ENCODE measurements at places on chromosomes 6 and 20.
A peak's percentile ranks its signal among the peaks of the same experiment; 100 is the strongest.

DNA sequence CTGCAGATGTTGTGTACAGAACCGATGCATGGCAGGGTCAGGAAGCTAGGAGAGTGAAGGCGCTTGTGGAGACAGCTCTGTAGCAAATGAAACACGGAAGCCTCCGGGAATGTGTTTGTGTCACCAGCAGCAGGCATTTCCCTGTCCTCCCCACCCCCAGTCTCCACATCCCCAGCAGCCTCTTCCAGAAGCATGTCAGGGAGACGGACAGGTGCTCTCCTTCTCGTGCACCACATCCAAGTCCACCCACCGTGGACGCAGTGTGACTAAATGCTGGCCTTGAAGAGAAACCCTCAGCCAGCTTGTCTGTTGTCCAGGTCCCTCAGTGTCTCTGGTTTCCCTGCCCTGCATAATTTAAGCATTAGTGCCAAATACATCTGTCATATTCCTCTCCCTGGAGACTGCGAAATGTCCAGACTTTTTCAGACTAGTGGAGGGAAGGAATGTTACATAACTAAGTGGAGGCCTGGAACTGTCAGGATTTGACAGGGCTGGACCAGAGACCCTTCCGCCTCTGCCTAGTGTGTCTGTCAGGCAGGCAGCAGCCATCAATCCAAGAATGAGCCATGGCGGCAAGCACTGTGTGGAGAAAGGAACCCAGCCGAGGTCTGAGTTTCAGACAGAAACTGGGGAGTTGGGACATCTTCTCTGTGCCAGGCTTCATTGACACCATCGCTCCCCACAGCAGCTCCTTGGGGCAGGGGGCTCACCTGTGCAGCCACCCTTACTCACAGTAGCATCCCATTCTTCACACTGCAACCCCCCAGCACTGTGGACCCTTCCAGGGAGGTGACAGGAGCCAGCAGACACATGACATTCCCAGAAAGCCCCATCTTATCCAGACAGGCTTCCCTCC lies 26.6 kb upstream of the PI16 start:
- no peak for DNase-seq

DNA sequence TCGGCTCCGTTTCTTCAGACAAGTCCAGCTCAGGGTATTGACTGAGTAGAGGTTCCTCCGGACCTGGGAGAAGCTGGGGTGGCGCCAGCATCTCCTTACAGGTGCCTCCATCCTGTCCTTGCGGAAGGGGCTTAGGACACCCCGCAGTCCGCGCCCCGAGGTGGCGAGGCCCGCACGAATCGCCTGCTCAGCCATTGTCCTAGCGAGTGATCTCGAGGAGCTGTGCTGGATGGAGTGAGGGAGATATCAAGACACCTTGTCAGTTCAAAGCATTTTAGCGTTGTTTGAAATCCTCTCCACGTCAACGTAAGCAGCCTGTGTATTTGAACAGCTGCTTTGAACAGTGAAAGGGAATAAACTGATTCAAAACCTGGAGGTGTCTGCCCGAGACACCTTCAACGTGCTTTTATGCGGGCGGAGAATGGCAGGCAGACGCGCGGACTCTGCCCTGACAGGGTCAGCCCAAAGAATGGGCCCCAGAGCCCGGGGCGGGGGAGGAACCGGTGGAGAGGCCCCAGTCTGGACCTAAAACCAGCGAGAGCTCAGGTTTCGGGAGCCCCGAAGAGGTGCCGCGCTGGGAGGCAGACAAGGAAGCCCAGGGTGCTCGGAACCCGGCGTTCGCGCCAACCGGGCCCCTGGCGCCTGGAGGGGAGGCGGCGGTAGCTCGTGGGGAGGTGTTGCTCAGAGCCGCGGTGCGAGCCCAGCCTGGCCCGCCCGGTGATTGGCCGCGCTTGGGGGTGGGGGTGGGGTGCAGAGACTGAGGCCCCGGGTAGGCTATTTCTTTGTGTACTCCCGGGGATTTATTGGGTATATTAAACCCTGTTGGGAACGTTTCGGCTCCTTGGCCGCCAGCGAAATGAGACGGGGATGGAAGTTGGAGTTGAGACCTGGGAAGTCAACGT lies 3.1 kb upstream of the POU3F2 start:
- DNase-seq, result no peak

GRCh38 chr6:63525186-63525878 lies 46.9 kb upstream of the LOC128125822 start:
- peak; percentile 12 for DNase-seq

GRCh38 chr6:113147544-113147943 lies 709.6 kb upstream of the MARCKS start:
- no peak for DNase-seq

DNA sequence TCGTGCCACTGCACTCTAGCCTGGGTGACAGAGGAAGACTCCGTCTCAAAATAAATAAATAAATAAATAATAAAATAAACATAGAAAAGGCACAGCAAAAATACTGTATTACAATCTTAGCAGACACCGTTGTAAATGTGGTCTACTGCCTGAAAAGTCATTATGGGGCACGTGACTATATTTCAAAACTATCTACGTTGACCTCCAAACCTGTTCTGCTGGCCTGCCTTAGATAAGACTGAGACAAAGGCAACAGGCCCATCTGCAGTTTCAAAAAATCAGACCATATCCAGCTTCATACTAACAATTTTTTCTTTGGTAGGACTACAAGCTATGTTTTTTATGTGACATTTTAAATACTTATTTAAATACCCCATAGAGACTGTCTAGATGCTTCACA lies 59.1 kb downstream of the AGPAT4 start:
- no peak for DNase-seq

- DNase-seq, result no peak
These were observed 195.7 kb downstream of the PRL start for GRCh38 chr6:22101163-22101562.

DNA sequence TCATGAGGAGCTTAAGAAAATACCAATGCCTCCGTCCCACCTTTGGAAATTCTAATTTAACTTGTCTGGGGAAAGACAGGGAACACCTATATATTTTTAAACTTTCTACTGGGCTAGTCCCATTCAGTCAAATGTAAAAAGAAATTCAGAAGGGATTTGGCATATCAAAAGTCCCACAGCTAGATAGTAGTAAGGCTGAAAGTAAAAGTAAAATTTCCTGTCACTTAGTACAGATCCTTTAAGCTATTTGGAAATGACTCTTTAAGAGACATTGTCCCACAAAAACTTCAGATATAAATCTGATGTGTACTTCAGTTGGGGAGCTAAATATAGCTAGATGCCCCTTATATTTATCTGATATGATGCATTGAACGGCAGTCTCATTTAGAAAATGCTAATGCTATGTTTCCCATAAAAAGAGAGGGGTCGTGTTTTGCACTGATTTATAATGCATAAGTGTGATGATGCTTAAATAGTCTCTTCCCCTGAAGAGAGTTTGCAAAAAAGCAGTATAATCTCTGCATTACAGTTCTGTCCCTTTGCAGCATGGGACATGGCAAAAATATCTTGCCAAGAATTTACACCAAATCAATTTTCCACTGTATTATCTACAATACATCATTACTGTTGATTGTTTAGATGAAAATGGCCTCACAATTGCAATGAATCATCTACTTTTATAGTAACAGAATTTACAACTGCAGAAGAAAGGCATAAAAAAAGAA lies 860.8 kb upstream of the MAP3K7 start:
- no peak for DNase-seq

GRCh38 chr6:126308362-126308761 lies 31.6 kb upstream of the CENPW start:
- DNase-seq, result no peak

DNA sequence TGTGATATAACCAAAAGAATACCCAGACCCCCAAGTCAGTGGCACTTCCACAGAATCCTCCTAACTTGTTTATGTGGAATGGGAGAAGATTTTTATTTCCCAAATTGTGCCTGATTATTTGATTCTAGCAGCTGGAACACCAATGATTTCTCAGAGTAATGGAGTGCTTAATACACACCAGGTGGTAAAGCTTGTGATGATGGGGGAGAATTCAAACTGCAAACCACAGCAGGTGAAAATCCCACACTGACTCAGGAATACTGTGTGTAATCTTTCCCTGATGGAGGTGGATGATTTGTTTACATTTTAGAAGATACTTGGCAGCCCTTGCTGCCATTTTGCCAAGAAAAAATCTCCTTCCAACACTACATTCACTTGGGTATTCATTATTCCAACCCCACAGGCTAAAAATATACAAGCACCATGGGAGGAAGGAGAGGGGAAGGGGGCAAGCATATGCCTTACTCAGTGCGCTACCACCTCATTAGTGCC lies 212.7 kb upstream of the PLN start:
- DNase-seq, result no peak

GRCh38 chr20:55744896-55745295 lies 260.4 kb downstream of the CBLN4 start:
- no peak for DNase-seq

GRCh38 chr20:20929341-20929740 lies 176.8 kb downstream of the LINC00237 start:
- DNase-seq, result no peak

- no peak for DNase-seq
These were observed 42.6 kb upstream of the DEK start for GRCh38 chr6:18306977-18307376.

- no peak for DNase-seq
These were observed 6.3 kb downstream of the OSER1 start for GRCh38 chr20:44204156-44204831.

DNA sequence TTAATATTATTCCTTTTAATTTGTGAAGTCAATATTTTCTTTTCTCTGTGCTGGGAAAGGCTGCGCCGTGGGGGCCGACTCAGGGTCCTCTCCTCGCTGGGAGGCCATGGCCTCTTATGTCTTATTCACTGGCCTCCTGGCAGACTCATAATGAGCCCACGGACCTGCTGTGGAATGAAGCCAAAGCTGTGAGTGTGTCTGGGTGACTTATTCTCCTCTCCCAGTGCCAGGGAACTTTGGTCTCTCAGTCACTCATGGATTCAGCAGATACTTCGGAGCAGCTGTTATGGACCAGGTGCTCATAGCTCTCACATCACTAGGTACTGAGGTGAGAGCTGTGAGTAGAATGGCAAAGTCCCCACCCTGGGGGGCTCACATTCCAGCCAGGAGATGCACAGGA lies 297.6 kb downstream of the CDH26 start:
- DNase-seq, result no peak

DNA sequence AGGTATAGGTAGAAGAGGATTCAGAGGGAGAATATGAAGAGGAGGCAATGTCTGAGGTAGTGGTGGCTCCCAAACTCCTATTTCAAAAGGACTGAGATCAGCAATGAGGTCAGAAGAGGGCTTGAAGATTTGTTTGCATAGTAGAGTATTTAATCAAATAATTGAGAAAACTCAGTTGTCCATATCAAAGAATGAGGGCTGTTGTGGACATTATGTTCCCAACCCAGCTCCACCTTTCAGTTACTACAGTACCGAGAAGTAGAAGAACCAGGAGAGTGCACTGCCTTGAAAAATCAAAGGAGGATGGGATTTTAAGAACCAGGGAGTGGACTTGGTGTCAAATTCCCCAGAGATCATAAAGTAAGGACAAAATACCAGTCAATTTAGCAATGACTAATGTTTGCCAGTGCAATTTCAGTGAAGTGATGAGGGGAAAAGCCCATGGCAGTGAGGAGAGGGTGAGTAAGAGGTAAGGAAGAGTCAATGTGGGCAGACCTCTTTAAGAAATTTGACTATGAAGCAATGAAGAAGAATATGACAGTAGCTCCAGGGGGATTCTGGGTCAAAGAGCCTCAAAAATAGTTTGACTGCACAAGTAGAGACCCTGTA lies 382.4 kb downstream of the PKHD1 start:
- DNase-seq, result no peak

DNA sequence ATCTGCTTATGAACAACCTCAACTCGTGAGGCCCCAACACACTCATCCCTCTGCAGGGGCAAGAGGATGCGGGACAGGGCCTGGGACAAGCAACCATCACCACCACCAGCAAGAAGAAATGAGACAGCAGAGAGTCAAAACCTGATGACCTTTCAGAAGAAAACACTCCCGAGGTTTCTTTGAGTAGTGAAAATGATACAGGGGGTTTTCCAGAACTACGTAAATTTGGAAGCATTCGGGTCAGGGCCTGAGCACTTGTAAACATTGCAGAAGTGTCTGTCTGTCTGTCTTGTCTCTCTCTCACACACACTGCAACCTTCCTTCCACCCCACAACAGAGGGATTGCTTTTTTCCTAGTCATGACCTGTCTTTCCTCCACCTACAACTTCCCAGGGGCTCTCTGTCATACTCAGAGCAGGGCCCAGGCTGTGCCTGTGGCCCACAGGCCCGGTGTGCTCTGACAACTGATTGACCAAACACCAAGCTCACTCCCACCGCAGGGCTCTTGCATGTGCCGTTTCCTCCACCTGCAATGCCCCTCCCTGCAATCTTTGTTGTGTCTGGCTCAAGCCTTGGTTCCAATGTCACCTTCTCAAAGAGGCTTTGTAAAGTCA lies 90.9 kb downstream of the BMP7 start:
- peak; percentile 57 for DNase-seq

DNA sequence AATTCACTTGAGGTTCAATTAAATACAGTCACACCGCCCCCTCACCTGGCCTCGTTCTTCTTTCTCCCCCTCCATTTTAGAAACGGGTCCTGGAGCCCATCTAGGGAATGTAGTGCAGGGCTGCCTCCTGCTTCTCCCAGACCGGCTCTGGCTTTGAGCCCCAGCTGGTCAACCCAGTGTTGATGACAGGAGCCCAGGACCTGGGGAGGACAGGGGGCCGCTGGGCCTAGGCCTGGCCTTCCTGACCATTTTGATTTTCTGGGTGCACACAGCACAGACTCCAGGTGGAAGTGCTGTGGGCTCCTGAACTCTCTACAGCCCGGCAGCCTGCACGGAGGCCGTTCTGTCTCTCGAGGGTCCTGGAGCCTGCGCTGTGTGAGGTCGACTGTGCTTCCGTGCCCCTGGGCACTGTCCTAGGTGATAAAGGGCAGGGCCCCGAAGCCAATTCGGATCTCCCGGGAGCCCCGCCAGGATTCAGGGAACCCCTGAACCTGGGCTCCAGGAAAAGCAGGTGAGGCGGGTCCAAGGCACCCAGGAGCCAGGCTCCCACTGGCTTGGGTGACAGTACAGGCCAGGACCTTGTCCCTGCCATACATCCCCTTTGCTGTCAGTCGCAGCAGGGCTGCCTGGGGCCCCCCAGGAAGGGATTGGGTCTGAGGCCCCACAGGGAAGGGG lies 23.3 kb downstream of the NPEPL1 start:
- DNase-seq, result no peak

DNA sequence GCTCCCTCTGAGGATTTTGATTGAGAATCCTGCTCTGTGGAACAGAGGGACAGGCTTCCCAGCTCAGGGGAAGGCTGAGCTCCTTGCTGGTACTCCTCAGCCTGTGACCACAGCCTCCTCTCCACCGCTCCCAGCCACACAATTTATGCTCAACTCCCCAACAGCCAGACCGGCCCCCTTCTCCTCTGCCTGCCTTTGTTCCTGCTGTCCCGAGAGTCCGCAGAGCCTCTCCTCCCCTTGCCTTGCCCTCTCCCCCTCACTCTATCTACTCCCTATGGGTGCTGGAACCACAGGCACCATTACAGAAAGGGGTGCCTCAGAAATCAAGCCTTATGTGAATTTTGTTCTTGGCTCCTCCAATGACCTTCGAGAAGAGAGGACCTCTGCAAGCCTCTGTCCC lies 15.9 kb downstream of the MAP1LC3A start:
- no peak for DNase-seq

GRCh38 chr6:10743515-10743914 lies 4.1 kb upstream of the TMEM14B start:
- no peak for DNase-seq
